ENCODE measurements at places on chromosomes 1 and 21.

DNA sequence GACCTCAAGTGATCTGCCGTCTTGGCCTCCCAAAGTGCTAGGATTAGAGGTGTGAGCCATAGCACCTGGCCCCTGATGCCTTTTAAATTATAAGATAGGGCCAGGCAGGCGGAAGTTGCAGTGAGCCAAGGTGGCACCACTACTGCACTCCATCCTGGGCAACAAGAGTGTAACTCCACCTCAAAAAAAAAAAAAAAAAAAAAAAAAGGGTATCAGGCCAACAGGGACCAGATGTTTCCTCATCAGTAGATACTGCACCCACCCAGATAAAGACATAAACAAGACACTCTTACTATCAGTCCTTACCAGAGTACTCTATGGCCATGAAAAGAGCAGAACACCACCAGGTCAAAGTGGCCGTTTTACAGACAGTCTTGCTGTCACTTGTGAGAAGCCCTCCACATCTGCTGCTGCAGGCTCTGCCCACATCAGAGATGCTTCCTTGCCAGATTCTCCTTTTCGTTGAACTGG, 3.3 kb downstream of the C21orf58 start:
- DNase-seq: no peak

GRCh38 chr1:200265881-200266280, 144.0 kb downstream of the ZNF281 start:
- DNase-seq: no peak

DNA sequence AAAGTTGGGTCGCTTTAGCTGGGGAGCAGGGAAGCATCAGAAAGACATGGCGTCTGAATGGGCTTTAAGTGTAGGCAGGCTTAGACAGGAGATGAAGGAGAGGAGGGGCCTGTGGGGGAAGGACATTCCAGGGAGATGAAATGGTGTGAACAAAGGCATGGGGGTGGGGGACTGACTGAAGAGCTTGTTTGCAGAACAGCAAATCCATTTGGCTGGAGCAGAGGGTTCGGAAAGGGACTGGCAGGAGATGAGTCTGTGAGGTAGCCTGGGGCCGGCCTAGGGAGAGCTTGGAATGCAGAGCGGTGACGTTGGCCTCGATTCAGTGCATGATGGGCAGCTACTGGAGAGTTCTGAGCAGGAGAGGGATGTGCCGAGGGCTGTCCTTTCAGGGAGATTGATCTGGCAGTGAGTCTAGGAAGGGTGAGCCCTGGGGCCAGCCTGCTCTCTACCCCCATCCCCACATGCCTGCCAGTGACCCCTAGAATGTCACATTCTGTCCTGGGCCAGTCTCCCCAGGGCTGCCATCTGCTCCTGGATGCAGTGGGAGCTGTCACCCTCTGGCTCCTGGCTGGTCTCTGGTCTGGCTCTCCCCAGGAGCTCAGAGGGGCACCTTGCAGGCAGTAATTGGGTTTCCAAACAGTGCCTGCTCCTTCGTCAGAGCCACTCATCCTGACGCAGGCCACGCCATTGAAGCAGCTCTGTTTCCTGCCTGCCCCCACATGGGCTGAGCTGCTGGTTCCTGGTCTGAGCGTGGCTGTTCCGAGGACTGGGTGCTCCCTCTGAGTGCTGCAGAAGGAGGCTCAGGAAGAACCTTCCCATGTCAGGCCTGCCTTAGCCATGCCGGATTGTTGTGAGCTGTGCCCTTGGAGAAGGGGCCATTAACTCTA, 22.3 kb upstream of the TMEM222 start:
- DNase-seq: no peak

DNA sequence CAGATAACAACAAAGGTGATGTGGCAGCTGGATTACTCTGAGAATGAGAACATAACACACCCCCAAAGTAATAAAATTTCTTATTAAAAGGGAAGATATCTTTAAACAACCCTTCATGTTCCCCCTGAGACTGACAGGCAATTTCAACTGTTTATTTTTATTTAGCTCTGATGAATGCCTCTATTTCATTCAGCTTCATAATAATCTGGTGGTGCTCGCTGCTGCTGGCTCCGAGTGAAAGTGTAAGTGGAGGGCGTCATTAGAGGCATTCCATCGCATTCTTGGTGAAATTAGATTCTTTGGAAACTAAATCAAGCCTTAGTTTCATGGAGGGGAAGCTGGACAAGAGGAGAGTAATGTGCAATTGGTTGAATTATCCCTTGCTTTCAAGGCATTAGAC, 128.9 kb downstream of the GRIK1 start:
- DNase-seq: no peak

DNA sequence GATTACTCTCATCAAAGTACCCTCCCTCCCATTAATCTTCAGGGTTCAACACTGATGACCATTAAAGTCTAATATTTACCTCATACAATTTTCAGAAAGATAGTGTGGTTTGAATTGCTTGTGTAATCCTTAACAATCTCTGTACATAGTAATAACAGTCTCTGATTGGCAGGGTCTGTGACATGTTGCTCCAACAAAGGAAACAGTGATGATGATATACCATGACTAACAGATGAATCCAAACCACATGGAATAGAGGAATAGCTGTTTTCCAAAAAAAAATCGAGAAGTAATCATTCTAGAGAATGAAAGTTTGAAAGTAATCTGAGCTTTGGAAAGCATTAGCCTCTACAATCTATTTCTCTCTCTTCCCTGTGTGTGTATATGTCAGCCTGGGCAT, 610.1 kb upstream of the NEGR1 start:
- DNase-seq: no peak

DNA sequence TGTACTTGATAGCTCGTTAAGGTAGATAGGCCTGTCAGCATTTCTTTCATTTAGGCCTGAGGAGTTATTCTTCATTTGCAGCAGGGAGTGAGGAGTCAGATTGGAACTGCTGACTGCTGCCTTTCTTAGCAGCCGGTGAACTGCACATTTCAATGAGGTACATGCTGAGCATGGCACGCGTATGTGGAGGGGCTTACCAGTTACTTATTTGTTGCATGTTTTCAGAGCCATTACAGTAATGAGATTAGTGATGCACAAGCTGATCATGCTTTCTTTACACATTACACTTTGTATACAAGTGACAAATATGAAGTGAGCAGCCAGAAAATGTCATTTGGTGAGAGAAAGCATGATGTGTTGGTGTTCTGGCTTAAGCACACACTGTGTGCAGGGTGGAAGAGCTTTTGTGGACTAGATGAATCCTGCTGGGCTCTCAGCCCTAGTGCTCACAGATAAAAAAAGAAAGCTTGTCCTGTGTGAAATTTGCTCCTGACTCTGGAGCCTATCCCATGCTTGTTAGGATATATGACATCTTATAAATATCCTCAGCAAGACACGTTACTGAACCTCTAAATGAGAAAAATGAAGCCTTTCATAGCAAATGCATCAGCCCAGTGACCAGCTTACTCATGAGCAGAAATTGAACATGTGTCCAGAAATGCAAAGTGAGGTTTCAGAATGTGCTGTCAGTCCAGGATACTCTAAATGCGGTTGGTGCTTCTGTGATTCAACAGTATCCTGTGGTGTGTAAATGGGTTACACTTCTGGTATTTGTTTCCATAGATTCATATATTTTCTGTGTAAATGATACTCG, 574.7 kb upstream of the ADGRL2 start:
- no peak for DNase-seq

DNA sequence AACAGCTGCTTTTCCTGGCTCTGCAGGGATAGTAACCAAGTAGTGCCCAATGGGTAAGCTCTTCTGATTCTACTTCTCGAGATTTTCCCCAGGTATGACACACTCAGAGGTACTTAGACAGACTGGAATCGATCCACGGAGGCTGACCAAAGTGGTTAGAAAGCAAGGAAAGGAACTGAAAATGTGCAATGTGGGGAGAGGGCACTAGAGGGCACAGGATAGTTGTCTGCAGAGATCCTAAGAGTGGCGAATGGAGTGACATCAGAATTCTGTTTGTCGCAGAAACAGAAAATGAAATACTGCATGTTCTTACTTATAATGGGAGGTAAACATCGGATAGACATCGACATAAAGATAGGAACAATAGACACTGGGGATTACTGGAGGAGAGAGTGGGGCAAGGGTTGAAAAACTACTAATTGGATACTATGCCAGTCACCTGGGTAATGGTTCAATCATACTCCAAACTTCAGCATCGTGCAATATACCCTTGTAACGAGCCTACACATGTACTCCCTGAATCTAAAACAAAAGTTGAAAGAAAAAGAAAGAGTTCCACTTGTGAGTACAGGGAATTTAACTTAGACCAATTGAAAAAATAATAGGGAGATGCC, 23.3 kb downstream of the CYP2J2 start:
- DNase-seq: no peak

DNA sequence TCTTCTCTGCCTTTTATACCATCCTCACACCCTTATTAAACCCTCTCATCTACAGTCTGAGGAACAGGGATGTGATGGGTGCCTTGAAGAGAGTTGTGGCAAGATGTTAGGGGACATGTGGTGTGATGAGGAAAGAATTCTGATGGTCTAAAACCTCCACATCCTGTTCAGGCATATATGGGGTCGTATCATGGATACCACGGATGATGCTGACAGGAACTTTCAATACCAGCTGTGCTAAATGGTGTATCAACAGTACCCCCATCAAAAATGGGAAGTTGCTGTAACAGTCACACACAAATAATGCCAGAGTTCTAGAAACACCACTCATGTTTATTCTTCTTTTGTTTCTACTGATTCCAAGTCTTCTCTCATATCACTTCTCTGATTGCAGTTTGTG, 12.9 kb downstream of the OR2T6 start:
- DNase-seq: no peak

DNA sequence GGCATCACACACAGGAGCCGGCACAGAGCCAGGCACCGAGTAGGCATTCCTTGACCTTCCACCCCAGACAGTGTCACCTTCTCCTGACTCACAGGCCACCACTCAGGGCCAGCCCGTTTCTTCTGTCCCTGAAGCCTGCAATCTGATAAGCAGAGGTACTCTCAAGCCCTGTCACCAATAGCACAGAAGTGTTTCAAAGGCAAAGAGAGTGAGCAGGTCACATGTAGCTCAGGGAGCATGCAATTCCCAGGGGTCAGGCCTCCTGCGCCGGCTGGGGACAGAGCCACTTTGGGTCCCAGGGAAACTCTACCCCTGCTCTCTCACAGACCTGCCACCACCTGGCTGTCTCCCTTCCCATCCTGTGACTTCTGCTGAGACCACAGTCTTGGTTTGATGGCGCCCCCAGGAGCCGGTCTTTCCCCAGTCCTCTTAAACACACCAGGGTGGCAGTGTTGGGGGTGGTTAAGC, 13.2 kb downstream of the CAPN9 start:
- no peak for DNase-seq

GRCh38 chr1:204544321-204544720, 28.1 kb downstream of the MDM4 start:
- no peak for DNase-seq

GRCh38 chr1:76510672-76511557, 356.4 kb upstream of the ST6GALNAC5 start:
- DNase-seq: no peak

GRCh38 chr21:35220301-35220700, 171.2 kb upstream of the RUNX1 start:
- DNase-seq: no peak

DNA sequence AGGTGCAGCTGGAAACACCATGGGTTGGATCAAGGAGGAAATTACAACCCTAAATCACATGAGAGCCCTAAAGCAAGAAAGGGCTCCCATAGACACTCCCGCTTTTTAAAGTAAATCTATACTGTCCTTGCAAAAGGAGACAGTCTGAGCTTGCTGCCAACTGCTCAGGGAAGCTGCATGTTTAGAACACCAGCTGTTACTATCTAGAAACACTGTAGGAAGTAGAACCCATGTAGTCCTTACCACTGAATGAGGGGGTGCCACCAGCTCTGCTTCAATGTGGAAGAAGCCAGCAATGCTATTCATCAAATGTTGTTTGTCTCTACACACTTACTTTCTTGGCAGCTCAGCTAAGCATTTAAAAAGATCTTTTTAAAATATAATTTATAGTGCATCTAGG, 79.8 kb downstream of the PIGK start:
- no peak for DNase-seq

GRCh38 chr1:169236143-169236542, 129.7 kb downstream of the ATP1B1 start:
- no peak for DNase-seq

DNA sequence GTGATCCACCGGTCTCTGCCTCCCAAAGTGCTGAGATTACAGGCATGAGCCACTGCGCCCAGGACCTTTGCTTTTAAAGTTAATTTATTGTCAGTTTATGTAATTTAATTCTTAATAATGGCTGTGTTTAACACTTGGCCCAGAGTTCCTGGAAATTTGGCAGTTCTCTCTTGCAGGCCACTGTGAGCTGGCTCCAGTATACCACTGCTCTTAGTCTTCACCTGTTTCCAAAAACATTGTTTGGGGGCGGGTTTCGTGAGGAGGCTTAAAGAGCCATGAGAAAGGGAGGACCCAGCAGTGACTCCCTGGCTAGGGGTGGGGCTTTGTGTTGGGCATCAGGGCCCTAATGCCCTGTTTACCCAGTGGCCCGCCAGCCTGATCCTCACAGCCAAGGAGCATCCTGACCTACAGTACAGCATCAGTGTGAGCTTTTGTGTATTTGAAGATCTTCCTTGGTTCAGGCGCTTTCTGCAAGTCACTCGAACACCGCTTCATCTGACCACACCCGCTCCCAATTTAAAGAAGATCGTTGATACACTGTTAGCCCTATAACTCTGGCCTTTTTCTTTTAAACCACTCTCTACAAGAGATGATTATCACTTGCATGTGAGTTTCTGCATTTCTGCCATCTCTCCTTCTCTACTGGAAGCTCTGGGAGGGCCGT, 12.0 kb upstream of the BGLAP start:
- DNase-seq: no peak

DNA sequence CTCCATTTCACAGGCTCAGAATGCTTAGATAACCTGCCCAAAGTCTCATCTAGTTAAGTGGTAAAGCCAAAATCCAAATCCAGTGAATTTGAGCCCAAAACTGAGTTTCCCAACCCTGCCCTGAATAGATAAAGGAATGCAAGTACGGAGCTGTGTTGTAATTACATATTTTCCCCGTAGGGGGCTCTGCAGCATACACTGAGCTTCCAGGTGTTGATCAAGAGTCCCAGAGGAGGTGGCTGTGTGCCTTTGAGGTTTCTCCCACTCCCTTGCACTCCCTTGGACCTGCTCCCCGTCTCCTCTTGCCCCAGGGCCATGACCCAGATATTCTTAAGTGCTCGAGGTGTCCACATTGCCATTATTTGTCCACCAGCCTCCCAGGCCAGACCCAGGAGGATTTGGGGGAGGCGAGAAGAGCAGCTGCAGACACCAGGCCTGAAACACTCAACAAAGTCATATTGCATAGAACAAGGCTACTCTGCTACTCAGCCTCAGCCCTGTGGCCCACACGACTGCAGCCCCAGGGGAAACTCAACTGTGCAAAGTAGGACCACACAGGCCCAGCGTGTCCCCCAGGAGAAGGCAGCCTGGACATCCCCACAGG, 18.4 kb upstream of the LY9 start:
- no peak for DNase-seq

DNA sequence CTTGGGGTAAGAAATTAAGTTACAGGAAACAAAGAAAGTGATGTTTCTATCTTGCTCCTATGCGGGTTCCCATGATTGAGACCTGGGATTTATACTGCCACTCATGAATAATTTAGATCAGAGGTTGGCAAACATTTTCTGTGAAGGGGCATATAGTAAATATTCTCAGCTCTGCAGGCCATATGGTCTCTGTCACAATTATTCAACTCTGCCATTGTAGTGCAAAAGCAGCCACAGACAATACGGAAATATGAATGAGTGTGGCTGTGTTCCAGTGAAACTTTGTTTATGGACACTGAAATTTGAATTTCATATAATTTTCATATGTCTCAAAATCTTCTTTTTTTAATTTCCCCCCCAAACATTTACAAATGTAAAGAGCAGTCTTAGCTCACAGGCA, 127.2 kb downstream of the FOXD2 start:
- DNase-seq: no peak
